ENCODE measurements at places on chromosomes 5 and 9.

- DNase-seq: no peak
These were observed 578.7 kb upstream of the ZNF462 start for GRCh38 chr9:106284296-106284695.

GRCh38 chr5:947626-948471, 55.2 kb downstream of the TRIP13 start:
- DNase-seq: no peak

DNA sequence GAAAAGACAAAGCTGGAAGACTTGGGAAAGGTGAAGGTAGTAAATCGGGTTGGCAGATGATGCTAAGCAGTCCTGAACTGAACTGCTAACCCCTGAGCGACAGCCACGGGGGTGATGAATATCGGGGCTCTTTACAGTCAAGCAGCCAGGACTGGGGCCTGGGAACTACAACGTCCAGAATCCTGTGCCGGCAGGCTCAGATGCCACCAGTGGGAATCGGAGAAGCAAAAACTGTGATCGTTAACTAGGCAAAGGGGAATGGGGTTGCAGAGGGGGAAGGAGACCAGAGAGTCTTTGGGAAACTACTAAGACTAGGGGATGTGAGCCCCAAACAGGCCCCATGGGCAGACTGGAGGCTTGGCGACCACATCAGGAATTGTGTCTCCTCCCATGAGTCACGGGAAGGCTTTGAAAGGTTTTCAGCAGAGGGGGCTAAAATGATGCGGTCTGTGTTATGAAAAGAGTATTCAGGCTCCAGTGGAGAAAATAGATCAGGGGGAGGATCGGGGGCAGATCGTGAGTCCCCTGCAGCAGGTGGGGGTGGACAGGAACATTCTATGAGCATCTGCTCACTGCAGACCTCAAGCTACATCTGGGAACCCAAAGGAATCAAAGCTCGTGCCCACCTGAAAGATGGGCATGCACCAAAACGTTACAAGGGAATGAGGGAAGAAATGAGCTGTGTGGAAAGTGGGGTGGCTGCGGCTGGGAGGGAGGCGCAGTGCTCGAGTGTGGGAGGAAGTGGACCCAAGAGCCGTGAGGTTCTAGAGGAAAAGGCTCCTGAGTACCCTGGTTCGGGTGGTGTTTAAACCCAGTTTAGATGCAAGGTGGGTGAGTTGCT, 53.8 kb downstream of the HRH2 start:
- no peak for DNase-seq

DNA sequence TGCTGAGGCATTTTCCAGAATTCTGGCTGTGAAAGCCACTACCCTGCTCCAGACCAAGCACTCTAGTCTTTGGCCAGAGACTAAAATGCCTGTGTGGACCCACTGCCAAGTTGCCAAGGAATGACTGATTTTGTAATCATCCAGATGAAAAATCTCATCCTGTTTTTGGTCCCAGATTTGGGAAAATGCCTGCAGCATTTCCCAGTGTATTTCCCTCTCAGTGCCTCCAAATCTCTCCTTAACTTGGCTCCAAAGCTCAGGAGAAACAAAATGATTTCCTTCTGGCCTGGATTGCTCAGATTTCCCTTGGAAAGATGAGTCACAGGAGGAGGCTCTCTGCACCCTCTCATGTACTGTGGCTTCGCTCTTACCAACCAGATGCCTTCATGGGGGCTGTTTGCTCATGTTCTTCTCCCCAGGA, 335.2 kb upstream of the TARS1 start:
- DNase-seq: no peak

DNA sequence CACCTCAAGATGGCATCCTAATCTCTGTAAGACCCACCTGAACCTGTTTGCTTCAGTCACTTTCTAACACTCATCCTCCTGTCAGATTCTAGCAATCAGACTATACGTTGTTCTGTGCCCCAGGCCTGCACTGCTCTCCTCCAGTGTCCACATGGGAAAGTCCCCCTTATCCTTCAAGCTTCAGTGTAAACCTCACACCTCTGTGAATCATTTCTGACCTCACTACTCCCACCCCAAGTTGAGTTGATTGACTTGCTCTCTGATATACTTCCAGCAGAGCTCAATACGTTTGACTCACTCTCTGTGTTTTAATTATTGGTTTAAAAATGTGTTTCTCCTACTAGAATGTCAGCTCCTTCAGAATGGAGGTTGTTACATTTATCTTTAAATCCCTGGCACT, 240.2 kb downstream of the FBXL17 start:
- no peak for DNase-seq

- DNase-seq: no peak
These were observed 170.4 kb downstream of the RFK start for GRCh38 chr9:76223749-76224340.

- DNase-seq: no peak
These were observed 649.3 kb upstream of the WWC1 start for GRCh38 chr5:167642181-167642580.

DNA sequence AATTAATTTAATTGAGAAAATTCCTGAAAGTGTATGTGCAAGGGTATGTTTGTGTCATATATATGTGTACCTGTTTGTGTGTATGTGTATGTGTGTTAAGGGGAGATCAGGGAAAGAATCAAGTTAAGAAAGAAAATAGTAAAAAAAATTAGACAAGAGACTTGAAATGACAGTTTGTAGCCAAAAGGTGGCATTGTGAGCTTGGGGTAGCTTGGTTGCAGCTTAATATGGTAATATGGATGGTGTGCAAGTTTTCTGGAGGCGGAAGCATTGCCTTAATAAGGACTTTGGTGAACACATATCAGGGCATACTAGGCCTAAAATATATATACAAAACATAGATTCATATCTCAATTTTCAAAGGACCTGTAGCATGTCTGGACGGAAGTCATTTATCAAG, 129.9 kb downstream of the INSYN2B start:
- DNase-seq: no peak

GRCh38 chr9:125845271-125845808, 98.2 kb downstream of the PBX3 start:
- DNase-seq: no peak

GRCh38 chr5:389197-389821, 53.7 kb upstream of the EXOC3 start:
- DNase-seq: no peak

- no peak for DNase-seq
These were observed 3.0 kb downstream of the RAD23B start for GRCh38 chr9:107286057-107286456.

- no peak for DNase-seq
These were observed 146.5 kb downstream of the SPATA31D1 start for GRCh38 chr9:82135106-82135505.

- DNase-seq: no peak
These were observed 56.7 kb upstream of the CPLX2 start for GRCh38 chr5:175814691-175815090.

- no peak for DNase-seq
These were observed 279.7 kb downstream of the GLIS3 start for GRCh38 chr9:4020038-4020754.

GRCh38 chr5:154159343-154159742, 31.2 kb upstream of the GALNT10 start:
- DNase-seq: no peak

- DNase-seq: no peak
These were observed 407.4 kb downstream of the DMAC1 start for GRCh38 chr9:7392148-7392547.

DNA sequence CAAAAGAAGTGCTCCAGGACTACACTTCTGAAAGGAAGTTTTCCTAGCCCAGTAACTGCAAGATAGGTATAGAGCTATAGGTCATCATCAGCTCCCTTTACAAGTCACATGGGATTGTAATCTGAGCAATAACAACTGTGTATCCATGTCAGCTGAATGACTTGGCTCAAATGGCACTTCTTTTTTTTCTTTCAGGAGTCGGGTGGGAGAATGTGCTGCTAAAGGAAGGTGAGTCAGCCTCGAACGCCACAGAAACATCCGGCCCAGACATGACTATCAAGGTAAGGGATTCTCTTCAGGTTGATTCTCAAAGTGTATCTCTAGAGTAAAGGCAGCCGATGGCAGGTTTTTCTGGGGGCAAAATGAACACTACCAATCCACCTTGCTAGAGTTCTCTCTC, 192.2 kb downstream of the C9orf152 start:
- no peak for DNase-seq

DNA sequence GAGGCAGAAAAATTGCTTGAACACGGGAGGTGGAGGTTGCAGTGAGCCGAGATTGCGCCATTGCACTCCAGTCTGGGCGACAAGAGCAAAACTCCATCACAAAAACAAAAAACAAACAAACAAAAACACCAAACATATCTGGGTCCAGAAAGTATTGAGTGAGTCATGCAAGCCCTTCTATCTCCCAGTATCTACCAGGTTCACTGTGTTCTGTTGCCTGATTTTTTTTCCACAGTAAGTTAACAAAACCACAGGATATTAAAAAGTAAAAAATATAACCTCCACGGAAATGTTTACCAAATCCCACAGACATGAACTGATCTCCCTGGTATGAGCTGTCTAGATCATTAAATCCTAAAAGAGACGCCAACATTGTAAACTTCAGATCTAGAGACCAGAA, 94.4 kb downstream of the ANKH start:
- no peak for DNase-seq

- no peak for DNase-seq
These were observed 251.8 kb upstream of the POU5F2 start for GRCh38 chr5:93993161-93993560.

DNA sequence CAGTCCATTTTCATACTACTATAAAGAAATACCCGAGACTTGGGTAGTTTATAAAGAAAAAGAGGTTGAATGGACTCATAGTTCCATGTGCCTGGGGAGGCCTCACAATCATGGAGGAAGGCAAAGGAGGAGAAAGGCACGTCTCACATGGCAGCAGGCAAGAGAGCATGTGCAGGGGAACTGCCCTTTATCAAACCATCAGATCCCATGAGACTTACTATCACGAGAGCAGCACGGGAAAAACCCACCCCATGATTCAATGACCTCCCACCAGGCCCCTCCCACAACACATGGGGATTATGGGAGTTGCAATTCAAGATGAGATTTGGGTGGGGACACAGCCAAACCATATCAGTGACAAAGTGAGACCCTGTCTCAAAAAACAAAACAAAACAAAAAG, 19.9 kb downstream of the TRAF2 start:
- no peak for DNase-seq

- DNase-seq: no peak
These were observed 13.8 kb upstream of the ERGIC1 start for GRCh38 chr5:172820046-172820767.

DNA sequence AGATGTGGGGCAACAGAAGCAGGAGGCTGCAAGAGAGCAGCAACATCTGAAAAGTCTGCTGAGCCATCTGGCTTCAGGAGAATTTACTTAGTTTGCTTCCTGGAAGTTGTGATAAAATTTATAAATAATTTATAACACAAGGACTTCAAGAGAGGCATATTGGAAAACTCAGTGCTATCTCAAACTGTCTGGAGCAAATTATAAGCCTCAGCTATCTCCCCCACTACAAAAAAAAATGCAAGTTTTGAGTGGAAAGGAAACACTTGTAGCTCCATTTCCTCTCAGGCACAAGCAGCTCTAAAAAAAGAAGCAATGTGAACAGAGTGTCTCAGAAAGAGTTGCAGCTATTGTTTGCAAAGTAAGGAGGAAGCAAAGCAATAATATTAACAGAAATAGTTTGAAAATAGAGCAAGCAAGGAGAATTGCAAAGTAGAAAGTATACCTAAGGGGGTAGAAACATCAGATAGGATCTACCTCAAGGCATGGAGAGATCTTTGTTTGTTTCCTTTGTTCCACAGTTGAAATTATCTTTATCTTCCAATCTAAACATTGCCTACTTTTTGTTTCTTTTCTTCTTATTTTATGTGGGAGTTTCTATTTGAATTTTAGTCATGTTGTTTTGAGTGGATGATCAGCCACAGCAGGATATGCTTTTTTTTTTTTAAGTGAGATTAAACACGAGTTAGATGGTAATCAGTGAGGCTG, 55.9 kb upstream of the IL6ST start:
- no peak for DNase-seq

- no peak for DNase-seq
These were observed 609.5 kb upstream of the NUDT12 start for GRCh38 chr5:104171958-104172690.

DNA sequence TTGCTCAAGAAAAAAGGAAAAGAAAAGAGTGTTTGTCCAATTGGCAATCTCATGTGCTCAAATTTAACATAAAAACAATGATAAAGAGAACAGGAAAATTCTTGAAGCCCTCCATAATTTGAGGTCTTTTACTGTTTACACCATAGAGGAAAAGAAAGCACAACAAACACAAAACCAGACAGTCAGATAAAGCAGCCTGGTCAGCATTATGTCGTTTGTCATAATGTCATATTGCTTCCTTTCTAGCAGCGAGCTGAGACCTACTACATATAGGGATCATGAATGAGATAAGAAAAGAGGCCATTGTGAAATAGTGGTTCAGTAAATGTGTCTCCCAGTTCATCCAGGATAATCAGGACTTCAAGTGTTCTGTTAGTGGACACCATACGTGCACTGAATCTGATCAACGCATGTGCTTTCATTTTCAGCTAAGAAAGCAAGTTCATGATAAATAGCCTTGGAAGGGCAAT, 64.7 kb upstream of the SELENOP start:
- no peak for DNase-seq

DNA sequence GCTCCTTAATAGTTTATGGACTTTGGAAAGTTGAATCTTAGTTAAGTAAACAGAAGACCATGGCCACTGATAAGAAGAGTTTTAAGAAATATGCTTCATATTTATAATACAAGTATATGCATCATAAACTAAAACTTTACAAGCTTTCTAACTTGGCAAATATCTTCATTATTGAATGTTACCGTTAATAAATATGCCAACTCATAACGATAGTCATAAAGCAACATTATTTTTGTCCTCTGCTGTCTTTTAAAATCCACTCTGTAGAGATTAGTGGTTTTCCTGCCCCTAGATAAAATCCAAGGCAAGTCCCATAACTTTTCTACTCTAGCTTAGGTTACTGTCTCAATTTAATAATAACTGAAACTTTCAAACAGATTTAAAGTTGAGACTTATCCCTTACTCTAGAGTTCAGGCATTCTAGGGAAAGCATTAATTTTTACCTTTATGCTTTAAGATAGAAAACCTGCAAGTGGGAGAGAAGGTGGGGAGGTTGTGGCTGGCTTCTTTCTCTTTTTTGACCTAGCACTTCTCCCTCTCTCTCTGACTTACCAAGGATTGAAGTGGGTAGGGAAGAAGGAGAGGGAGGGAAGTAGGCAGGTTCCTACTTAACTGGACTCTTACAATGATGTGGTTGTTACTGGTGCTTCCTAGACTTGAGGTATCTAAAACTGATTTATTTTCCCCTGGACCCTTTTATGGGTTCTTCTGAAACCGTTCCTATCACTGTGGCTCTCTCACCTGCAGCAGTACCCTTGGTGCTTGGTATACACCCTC, 29.6 kb downstream of the RNF145 start:
- DNase-seq: no peak

DNA sequence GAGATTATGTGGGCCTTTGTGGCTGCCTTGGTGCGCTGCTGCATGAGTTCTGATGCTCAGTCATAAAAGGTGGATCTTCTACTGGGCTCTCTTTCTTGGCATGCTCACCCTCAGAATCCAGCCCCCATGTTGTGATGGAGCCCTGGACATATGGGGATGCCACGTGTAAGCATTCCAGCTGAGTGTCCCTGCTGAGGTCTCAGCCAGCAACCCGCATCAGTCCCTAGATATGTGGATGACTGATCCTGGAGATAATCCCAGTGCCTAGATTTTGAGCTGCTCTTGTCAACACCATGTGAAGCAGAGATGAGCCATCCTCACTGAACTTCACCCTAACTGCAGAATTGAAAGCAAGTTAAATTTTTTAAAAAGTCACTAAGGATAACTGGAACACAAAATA, 390.1 kb downstream of the DMRT2 start:
- no peak for DNase-seq

GRCh38 chr9:105921057-105921726, 226.9 kb downstream of the TMEM38B start:
- DNase-seq: no peak

GRCh38 chr5:106699198-106699597, 971.5 kb downstream of the EFNA5 start:
- no peak for DNase-seq
